ENCODE measurements at places on chromosomes 2 and 18. TPM values are rescaled to one million over a fixed set of nuclear protein-coding genes. Genes with fewer than 3 reads are reported as not detected.

Gene MORN2
- total RNA-seq, result 13.1 TPM

Gene B4GALT6
- 3.9 TPM for total RNA-seq

DNA sequence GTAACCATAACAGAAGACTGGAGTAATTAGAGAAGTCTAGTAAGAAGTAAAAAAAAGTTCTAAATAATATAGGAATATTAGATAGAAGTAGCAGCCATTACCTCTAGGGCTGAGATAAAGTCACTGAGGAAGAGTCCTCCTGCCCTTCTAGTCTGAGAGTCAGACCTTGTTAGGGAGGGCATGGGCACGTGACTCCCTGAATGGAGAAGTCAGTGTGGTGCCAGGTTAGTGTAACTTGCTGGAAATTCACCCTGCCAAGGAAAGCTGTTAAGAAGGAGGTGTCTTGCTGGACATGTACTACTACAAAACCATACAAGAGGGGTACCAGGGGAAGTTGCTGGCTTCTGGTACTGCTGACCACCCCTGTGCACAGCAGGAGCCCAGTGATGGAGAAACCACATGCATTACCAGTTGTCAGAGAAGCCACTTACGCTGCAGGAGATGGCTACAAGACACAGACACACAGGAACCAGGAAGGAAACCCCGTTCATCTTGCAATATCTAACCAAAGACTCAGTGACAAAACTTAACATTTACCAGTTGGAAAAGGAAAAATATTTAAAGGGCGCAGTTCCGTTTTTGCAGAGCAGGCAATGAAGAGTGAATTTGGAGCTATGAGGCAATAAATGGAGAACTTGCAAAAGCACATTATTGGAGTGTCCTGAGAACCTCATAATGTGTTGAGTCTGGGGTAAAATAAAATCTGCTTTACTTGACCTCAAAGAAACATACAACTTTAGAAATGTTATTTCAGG, 77.2 kb upstream of the TLK1 start:
- no peak overlapping the region for H3K4me3 ChIP-seq
- H3K36me3 ChIP-seq, result no peaks in the 10 kb centered on the region
- DNase-seq, result no peak
- H3K27me3 ChIP-seq, result no peaks in the 10 kb centered on the region
- no peak overlapping the region for H3K27ac ChIP-seq

- H3K27me3 ChIP-seq, result no peaks in the 10 kb centered on the region
- no peak overlapping the region for H3K4me3 ChIP-seq
- H3K27ac ChIP-seq, result no peak overlapping the region
- DNase-seq, result no peak
- H3K4me1 ChIP-seq, result peaks cover 10% of the 10 kb centered on the region
Measured at GRCh38 chr2:233409286-233409991, 55.1 kb downstream of the DGKD start.

GRCh38 chr2:85307527-85307897, 20.3 kb downstream of the TGOLN2 start:
- H3K27ac ChIP-seq, result no peak overlapping the region
- DNase-seq, result no peak
- H3K36me3 ChIP-seq, result peaks cover 48% of the 10 kb centered on the region
- H3K27me3 ChIP-seq, result no peaks in the 10 kb centered on the region
- H3K4me3 ChIP-seq, result no peak overlapping the region
- peaks cover 17% of the 10 kb centered on the region for H3K4me1 ChIP-seq

Gene GPR45
- total RNA-seq, result not detected

DNA sequence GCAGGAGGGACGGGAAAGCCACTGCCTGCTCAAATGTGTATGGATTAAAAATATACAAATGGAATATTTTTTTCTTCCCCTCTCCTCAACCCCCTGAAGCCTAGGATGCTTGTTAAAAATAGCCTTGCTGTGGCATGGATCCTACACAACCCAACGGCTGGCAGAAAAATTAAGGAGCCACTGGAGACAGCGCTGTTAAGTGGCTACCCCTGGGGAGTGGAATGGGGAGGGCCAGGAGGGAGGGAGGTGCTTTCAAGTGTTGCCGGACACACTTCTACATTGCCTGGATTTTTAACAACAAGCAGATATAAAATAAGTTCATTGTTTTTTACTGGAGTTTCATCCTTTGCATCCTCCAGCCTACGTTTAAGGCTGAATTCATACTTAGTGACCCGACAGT, 66.6 kb downstream of the ZBTB7C start:
- no peak overlapping the region for H3K4me3 ChIP-seq
- H3K27me3 ChIP-seq, result peaks cover 31% of the 10 kb centered on the region
- no peaks in the 10 kb centered on the region for H3K4me1 ChIP-seq
- no peak for DNase-seq
- no peaks in the 10 kb centered on the region for H3K36me3 ChIP-seq

DNA sequence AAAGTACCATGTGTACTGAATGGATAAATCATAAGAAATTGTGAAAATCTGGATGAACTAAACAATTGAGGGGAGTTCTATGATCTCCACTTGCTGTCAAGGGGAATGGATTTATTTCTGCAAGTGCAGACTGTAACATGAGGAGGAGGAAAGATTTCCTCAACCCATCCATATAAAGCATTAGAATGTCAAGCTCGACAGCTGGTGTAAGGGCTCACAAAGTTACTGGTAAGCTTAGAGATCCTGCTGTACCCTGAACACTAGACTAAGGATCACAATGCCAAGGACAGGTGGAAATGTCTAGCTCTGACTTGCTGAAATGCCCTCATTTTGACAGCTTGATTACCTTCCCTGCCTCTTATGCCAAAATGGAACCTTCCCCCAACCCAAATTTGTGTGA, 125.3 kb downstream of the TCF4 start:
- H3K4me1 ChIP-seq, result peaks cover 6% of the 10 kb centered on the region
- no peaks in the 10 kb centered on the region for H3K27me3 ChIP-seq
- H3K36me3 ChIP-seq, result peaks cover 5% of the 10 kb centered on the region
- no peak overlapping the region for H3K27ac ChIP-seq
- DNase-seq, result no peak

Gene THSD7B
- total RNA-seq, result not detected

GRCh38 chr2:230269715-230270114, 44.2 kb downstream of the SP140 start:
- DNase-seq, result no peak
- H3K27me3 ChIP-seq, result no peaks in the 10 kb centered on the region
- no peak overlapping the region for H3K27ac ChIP-seq
- no peaks in the 10 kb centered on the region for H3K4me1 ChIP-seq
- no peaks in the 10 kb centered on the region for H3K36me3 ChIP-seq
- no peak overlapping the region for H3K4me3 ChIP-seq

Gene TRIB2
- total RNA-seq, result 12.7 TPM

- H3K36me3 ChIP-seq, result no peaks in the 10 kb centered on the region
- H3K27ac ChIP-seq, result no peak overlapping the region
- H3K4me3 ChIP-seq, result no peak overlapping the region
- no peak for DNase-seq
Measured at GRCh38 chr18:50751947-50752346, 67.9 kb downstream of the MRO start.

- no peaks in the 10 kb centered on the region for H3K36me3 ChIP-seq
- no peak overlapping the region for H3K4me3 ChIP-seq
- no peaks in the 10 kb centered on the region for H3K4me1 ChIP-seq
- no peak overlapping the region for H3K27ac ChIP-seq
- no peak for DNase-seq
Measured at GRCh38 chr2:168729455-168729854, 73.0 kb upstream of the NOSTRIN start.

DNA sequence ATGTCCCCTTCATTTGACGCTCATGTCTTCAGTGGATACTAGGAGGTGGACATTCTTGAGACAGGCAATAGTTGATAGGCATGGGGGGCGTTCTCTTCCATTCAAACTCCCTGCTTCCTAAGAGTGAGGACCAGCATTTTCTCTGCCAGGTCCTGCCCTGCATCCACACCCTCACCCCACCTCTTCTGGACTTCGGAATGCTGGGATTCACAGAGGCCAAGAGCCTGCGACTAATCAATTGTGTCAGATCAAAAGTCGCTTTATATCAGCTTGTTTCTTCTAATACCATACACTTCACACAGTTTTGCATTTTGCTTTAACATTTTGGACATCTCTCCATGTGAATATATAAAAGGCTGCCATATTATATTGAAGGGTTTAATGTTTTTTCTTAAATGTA, 210.7 kb downstream of the CCDC102B start:
- no peaks in the 10 kb centered on the region for H3K36me3 ChIP-seq
- no peaks in the 10 kb centered on the region for H3K4me1 ChIP-seq
- H3K27ac ChIP-seq, result no peak overlapping the region
- DNase-seq, result no peak

Measured in IMR-90 (cell line).